ENCODE measurements at places on chromosomes 16 and 17. TPM values are rescaled to one million over a fixed set of nuclear protein-coding genes. Genes with fewer than 3 reads are reported as not detected.

DNA sequence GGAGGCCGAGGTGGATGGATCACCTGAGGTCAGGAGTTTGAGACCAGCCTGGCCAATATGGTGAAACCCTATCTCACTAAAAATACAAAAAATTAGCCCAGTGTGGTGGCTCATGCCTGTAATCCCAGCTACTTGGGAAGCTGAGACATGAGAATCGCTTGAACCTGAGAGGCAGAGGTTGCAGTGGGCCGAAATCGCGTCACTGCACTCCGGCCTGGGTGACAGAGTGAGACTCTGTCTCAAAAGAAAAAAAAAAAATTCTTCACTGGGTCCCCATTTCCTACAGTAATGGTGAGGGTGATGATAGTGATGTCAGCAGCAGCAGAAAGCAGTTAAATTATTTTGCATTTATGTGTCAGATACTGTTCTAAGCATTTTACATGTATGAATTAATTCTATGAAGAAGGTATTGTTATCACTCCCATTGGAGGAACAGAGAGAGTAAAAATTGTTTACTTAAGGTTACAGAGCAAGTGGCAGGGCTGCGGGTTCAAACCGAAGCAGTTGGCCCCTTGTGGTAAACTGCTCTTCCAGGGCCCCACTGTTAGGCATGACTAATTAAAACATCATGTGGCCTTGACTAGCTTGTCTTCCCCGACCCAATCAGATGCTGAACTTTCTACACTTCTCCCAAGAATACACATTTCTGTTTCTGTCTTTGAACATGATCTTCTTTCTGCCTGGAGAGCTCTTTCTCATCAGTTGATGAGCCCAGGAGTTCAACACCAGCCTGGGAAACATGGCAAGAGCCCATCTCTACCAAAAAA is 45.8 kb downstream of the STAT3 start:
- no peak for DNase-seq

GRCh38 chr16:71754108-71754507 is 29.6 kb upstream of the PHLPP2 start:
- DNase-seq = no peak

GRCh38 chr17:2123375-2124251 is 68.7 kb downstream of the HIC1 start:
- no peak for DNase-seq

DNA sequence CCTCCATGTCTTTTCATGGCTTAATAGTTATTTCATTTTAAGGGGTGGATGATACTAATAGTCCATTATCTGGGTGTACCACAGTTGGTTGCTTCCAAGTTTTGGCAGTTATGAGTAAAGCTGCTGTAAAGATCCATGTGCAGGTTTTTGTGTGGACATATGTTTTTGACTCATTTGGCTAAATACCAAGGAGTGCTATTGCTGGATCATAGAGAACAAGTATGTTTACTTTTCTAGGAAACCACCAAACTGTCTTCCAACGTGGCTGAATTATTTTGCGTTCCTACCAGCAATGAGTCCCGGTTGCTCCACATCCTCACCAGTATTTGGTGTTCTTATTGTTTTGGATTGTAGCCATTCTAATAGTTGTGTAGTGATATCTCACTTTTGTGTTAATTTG is 181.9 kb downstream of the SPECC1 start:
- no peak for DNase-seq

- DNase-seq = no peak
These were observed 200.4 kb downstream of the LGALS9B start for GRCh38 chr17:20266806-20267458.

GRCh38 chr16:1890708-1891050 is 18.7 kb upstream of the MEIOB start:
- no peak for DNase-seq

GRCh38 chr17:27153005-27153404 is 140.9 kb upstream of the WSB1 start:
- DNase-seq = no peak

DNA sequence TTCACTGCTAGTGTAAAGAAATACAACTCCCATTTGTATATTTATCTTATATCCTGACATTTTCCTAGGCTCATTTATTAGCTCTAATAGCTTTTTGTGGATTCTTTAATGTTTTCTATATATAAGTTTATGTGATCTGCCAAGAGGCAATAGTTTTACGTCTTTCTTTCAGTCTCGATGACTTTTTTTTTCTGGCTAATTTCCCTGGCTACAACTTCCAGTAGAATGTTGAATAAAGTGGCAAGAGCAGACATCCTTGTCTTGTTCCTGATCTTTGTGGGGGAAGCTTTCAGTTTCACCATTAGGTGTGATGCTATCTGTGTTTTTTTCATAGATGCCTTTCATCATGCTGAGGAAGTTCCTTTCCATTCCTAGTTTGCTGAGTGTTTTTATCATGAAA is 43.9 kb upstream of the ABCA3 start:
- DNase-seq = no peak

- DNase-seq = no peak
These were observed 30.8 kb downstream of the HLF start for GRCh38 chr17:55295411-55296170.

DNA sequence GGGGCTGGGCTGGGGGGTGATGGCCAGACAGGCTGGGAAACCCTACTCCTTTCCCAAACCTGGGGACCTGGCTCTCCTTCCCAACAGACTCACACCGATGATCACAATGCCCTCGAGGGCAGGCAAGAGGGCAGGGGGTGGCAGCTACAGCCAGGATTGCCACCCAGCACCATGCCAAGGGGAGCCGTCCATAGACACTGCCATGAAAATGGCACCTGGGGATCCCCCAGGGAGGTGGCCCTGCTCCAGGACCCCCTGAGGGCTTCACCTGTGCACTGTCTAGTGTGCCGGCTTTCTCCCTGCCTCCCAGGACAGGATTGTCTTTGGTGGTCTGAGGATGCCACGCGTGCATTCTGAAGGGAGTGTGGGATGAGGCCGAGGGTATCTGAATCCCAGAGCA is 24.6 kb downstream of the RPH3AL start:
- no peak for DNase-seq

DNA sequence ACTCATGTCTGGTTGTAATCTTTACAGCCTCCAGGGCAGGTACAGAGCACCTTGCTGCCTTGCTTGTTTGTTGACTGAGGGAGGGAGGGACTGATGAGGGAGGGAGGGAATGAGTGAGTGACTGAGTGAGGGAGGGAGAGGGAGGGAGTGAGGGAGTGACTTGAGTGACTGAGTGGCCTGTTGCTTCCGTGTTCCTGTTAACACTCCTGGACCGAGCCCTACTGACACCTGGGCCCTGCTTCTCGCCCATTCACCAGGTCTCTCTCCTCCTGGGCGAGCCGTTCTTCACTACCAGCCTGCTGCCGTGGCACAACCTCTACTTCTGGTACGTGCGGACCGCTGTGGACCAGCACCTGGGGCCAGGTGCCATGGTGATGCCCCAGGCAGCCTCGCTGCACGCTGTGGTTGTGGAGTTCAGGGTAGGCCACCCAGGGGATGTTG is 41.2 kb downstream of the PRMT7 start:
- no peak for DNase-seq

DNA sequence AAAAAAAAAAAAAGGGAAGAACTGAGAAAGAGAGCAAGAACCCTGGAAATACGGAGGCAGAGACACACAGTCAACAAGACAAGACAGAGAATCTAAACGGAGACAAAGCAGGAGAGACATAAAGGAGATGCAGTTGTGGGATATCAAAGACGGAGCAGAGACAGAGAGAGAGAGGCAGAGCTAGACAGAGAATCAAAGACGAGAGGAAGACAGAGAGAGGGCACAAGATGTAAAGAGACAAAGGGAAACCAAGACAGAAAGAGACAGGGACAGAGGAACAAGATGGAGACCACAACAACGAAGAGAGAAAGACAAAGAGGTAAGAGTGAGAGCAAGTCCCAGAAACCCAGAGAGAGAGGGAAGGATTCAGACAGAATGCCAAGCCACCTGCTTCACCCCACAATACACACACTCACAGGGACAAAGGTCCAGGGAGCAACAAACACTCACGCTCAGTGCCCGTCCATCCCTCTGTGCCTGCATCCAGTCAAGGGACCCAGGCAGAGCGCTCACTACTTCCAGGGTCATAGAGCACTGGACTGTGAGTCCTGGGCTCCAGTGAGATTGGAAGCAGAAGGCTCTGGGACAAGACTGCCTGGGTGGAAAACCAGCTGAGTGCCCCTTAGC is 88.9 kb downstream of the C16orf78 start:
- no peak for DNase-seq

Gene TNK1
- total RNA-seq = 5.3 TPM

Gene TBC1D3
- total RNA-seq = 12.4 TPM

Gene PRKCB
- total RNA-seq = 89.9 TPM

Gene SOST
- total RNA-seq = not detected

Gene BEAN1
- not detected for total RNA-seq

Gene ATP6V0C
- 94.4 TPM for total RNA-seq

Gene DCUN1D3
- 10.9 TPM for total RNA-seq

Gene SPNS2
- 0.64 TPM for total RNA-seq
